Nephron progenitor cell (in vitro differentiated cells): ENCODE measurements at places on chromosomes 2 and 18.
A peak's percentile ranks its signal among the peaks of the same experiment; 100 is the strongest.

- DNase-seq = peak; percentile 59
These were observed 58.6 kb downstream of the GALNT14 start for GRCh38 chr2:31079665-31080064.

DNA sequence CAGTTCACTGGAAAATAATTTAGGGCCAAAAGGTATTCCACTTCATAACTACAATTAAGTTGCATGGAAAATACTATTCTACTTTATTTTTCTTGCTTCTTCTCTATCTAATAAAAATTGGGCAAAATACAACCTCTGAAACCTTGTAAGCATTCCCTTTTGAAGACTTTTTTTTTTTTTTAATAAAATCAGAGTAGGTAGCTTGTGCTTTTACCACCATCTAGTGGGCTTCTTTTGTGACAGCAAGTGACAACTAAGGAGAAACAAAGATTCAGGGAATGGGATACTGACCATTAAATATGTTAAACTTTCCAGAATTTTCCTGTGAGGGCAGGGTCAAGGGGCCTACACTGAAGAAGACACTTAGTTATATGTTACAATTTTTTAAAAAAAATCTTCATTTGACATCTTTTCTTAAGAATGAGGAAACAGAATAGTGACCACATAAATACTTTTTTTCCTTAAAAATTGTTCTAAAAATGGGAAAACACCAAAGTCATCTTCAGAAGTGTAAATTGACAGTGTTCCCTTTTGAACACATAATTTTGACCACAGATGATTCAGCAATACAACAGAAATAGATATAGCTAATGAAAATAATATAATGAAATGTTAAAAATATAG is 1183.2 kb upstream of the ACVR2A start:
- no peak for DNase-seq

- DNase-seq = no peak
These were observed 24.4 kb downstream of the SERPINB4 start for GRCh38 chr18:63619661-63620060.

- DNase-seq = peak; percentile 22
These were observed 16.3 kb upstream of the GTF2A1L start for GRCh38 chr2:48601349-48601748.

GRCh38 chr2:73494031-73494430 is 108.4 kb downstream of the ALMS1 start:
- DNase-seq = no peak

DNA sequence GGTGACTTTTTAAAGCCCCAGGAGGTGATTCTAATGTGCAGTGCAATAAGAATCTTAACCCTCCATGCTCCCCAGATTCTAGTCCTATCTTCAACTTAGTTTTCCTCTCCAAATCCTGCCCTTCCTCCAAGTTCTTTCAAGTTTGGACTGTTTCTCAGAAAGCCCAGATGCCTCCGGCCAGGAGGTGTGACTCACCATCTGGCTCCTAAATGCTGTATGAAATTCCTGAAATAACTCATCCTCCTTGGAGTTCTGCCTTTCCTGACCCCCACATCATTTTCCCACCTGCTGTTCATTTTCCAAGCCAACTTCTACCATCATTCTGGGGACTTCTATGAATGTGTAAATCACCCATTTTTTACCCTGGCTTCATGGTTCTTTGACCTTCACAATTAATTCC is 118.2 kb upstream of the NOL4 start:
- DNase-seq = no peak

DNA sequence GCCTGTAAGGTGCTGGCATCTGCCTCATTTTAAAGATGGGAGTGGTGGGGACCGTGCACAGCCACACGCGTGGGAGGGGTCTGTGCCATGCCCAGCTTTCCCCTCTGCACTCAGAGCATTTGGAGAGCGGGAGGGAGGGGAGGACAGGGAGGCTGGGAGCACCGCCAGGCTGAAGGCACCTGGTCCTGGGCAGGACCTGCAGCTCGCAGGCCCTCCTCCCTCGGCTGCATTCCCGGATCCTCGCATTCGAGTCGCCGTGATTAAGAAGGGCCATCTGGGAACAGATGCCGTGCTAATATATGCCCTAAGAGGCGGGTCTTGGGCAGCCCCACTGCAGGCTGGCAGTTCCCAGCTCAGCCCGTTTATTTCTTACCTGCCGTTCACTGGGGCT is 84.0 kb downstream of the PTGR3 start:
- no peak for DNase-seq

- no peak for DNase-seq
These were observed 129.0 kb downstream of the GPD2 start for GRCh38 chr2:156565066-156565710.

DNA sequence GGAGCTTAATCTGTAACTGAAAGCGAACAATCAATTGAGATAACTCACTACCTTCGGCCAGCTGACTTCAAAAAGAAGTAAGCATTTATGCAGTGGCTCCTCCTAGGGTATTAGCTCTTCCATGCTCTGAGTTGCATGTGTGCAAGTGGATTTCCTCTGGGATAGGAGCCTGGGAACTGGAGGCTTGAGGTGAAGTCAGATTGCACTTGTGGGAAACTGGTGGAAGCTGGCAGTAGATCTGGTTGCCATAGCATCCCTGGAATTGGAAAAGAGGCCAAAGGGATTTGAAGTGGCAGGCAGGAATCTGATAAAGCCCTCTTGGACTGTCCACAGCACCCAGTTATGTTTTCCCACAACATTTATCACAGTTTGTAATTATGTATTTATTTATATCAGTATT is 50.6 kb upstream of the FMNL2 start:
- no peak for DNase-seq

- DNase-seq = no peak
These were observed 40.3 kb downstream of the KCNS3 start for GRCh38 chr2:17918789-17919188.

DNA sequence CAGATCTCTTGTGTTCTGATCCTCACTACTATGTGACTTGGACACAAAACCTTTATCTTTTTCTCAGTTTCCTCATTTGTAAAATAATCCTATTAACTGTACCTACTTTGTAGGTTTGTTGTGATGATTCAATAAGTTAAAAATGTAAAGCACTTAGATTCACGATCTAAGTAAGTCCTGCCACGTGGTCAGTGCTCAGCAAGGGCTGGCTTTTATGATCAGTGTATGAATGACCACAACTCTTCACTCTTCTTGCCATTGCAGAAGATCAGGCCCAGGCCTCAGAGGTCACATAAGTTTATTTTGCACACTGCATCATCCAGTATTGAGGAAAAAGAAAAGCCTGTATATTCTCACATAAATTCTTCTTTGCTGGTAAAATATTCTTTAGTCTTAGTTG is 1192.5 kb upstream of the ACVR2A start:
- no peak for DNase-seq

DNA sequence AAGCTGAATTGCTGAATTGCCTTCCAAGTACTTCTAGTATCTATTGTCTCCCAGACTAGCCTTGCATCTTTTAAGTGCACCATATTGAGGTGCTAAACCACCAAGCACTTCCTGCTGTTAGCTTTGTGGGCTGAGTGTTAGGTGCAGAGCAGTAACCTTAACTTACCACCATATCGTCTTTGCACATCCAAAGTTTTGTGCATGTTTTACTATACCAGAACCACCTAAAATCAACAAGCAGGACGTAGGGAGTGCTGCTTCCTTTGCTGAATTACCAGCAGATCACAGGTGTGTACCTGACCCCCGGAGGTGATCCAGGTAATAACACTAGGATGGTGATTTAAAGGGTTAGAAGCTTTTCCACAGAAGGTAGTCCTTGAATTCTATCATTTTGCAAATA is 359.9 kb upstream of the HNRNPA3 start:
- no peak for DNase-seq

- DNase-seq = no peak
These were observed 88.5 kb downstream of the VAPA start for GRCh38 chr18:10002280-10002679.

DNA sequence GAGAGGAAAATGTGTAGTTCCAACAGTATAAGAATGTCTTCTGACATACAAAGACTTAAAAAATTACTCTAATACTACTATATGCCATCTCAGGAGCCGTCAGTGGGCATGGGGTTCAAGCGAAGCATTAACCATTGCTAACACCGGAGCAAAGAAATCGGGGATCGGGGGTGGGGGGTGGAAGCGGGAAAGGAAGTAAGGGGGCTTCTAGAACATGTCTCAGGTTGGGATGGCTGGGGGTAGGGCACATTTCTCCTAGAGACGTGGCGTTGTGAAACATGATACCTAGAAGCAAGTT is 702 bp downstream of the LMAN1 start:
- no peak for DNase-seq

- no peak for DNase-seq
These were observed 340.5 kb upstream of the SLC39A10 start for GRCh38 chr2:195316486-195316885.

DNA sequence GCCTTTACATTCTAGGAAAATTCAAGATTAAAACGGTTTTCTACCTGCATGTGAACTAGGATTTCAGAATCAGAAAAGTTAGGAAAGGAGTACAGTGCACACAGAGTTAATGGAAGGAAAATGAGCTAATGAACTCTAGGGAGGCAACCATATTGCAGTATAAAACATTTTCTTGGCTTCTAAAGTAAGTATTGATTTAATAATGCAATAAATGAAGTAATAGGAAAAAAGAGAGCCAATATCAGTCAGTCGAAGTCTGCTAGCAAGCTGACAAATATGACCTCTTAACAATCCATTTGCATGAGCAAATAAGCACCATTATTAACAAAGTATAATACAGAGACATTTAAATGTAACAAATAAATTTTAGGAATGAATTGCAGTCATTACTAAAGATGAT is 80.2 kb upstream of the COL3A1 start:
- no peak for DNase-seq

DNA sequence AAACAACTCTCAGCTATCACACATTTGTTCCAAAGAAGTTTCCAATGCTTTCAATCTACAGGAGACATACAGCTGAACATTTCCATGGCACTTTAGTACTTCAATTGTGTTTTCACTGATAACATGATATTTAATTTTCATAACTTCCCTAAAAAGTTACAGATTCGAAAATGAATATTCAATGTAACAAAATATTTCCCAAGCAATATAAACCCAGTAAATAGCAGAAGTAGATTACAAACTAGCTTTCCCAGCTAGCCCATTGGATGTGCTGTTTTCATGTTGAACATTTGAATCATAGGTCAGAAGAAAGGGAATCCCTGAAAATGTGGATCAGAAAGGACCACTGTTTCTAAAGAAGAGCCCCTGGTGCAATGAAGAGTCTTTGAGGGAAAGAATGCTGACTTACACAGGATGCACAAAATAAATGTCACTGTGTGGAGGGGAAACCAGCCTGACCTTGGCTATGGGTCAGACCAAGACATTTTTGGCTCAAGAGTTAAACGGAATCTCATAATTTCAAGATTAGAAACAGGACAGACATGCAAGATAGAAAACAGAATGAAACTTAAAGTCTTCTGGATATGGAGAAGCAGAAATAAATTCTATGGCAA is 22.5 kb downstream of the CYTIP start:
- DNase-seq = no peak

DNA sequence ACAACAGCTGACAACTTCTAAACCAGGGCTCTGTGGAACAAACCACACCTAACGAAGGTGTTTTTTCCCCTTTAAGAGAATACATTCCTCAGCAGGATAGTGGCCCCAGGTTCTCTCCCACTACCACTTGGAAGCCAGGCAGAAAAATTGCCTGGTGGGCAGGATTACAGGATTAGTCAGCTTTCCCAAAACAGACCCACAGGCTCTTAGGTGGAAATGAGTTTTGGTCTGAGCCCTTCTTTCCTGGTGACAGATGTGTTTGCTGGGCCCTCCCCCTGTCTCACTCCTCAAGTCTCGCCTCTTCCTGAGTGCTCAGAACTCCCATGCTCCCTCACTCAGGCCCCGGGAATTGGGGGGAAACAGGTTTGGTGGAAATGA is 139.4 kb upstream of the HAAO start:
- no peak for DNase-seq

GRCh38 chr2:160459538-160460332 is 33.9 kb downstream of the RBMS1 start:
- DNase-seq = no peak

- DNase-seq = no peak
These were observed 15.1 kb upstream of the SOX11 start for GRCh38 chr2:5677133-5677532.

GRCh38 chr18:12397793-12398192 is 9.9 kb upstream of the PRELID3A start:
- DNase-seq = no peak

GRCh38 chr2:36545871-36546416 is 52.0 kb downstream of the FEZ2 start:
- DNase-seq = no peak

DNA sequence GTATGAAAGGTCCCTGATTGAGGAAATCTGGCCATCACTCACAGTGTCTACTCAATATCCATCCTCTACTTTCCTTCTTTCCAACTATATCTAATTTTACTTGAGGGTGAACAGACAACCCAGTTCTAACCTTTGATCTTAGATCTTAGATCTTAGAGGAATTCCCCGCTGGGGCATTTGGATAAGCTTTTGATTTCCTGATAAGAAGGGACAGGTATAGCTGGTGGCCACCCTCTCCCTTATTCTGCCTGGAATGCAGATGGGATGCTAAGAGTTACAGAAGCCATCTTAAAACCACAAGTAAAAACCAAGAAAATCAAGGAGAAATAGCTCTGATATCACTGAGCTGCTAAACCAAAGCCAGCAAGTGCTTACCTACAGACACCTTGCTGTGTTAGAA is 77.2 kb upstream of the ACSL3 start:
- DNase-seq = no peak

DNA sequence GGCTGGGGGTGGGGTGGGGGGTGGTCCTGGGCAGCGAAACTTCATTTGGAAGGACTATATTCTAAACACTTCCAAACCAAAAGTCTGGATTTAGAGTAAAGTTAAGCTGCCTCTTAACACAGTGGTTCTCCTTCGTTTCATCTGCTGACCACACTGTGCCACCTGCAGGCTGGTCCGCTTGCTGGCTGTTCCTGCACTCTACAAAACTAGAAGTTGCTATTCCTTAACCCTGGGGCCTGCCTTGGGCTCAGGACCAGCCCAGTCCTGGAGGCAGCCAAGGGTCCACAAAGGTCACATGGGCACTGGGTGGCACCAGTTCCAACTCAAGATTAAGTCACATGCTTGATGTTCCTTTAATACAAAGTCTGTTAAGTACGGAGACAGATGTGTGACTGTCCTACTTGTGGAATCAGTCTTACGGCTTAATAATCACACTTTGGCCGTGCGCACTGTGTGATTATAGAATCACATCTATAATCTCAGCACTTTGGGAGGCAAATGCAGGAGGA is 195.4 kb downstream of the FAM210A start:
- peak; percentile 30 for DNase-seq

DNA sequence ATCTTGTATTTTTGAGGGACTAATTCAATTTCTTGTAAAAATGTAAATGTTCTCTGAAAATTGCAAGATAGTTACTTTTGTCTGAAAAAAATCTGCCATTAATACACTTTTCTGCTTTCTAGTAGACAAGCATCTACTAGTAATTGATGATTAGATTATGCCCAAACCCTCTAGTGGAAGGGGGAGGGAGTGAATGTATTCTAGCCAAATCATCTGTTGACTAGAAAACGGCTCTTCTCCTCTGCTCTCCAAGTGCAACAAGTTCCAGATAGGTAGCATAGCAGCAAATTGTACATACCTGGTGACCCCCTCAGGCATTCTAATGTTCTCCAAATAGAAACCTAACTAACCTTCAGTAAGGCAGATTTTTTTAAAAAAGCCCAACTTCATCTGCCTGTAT is 58.6 kb downstream of the RELCH start:
- DNase-seq = no peak

GRCh38 chr2:236871500-236872001 is 214.1 kb upstream of the COPS8 start:
- DNase-seq = no peak
